ENCODE measurements at places on chromosomes 7 and 10.

- DNase-seq, result no peak
Measured at GRCh38 chr7:140433396-140433795, 29.5 kb downstream of the RAB19 start.

- peak; percentile 4 for DNase-seq
Measured at GRCh38 chr10:108545921-108546320, 1377.4 kb downstream of the XPNPEP1 start.

DNA sequence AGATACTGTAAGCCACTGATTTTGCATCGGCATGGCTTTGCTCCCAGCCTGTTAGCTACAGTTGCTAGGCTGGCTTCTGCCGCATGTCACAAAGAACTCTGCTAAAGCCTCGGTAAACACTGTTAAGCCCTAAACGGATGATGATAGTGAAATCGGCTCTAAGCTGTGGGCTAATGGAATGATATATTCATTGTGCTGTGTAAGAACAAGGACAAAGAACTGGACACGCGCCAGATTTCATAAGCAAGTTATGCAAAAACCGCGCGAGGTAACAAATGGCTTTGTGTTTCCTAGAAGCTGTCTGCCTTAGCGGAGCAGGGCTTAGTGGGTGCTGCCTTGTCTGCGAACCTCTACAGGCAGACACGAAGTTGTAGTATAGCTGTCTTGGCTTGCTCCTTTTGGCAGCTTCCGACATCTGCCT is 331.3 kb upstream of the COBL start:
- no peak for DNase-seq

GRCh38 chr10:15267496-15267895 is 99.0 kb upstream of the NMT2 start:
- no peak for DNase-seq

DNA sequence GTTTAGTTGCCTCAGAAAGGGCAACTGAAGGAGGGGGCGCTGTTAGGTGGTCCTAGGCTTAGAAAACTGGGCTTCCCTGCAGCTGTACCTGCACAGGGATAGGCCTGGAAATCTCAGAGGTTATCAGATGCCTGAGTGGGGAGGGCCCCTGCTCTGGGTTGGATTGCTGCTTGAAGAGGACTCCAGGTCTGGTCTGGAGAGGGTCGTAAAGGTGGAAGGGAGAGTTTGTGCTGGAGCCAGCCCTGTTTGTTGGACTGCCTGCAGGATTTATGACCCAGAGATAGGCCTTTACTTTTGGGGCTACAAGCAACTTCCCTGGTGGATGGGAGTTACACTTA is 765.9 kb downstream of the GRID1 start:
- DNase-seq, result no peak

DNA sequence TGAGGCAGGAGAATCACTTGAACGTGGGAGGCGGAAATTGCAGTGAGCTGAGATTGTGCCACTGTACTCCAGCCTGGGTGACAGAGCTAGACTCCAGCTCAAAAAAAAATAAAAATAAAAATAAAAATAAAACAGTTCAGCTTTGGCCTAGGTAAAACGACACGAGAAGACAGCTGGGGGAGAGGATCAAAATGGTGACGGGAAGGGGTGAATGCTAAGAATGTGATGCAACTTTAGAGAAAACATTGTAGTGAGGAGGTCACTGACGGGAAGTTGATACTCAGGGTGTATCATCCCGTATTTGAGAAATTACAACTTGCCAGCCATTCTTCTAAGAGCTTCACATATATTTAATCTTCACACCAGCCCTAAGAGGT is 1.1 kb downstream of the NDST2 start:
- peak; percentile 68 for DNase-seq

GRCh38 chr7:47726047-47726726 is 144.3 kb upstream of the TNS3 start:
- no peak for DNase-seq

DNA sequence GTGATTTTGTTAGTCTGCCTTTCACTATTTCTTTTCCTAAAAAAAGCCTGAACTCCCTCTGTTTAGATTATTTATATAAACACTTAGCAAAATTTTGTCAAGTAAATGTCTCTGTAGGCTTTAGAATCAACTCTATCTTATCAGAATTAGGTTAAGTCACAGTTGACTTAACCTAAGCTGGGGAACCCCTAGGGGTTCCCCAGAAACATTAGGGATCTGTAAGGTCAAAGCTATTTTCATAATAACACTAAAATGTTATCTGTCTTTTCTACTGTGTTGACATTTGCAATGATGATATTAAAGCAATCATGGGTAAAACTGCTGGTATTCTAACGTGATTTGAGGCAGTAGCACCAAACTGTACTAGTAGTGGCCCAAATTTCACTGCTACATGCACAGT is 24.3 kb downstream of the DYNC1I1 start:
- DNase-seq, result no peak

- no peak for DNase-seq
Measured at GRCh38 chr7:121480058-121480457, 84.0 kb upstream of the FAM3C start.

DNA sequence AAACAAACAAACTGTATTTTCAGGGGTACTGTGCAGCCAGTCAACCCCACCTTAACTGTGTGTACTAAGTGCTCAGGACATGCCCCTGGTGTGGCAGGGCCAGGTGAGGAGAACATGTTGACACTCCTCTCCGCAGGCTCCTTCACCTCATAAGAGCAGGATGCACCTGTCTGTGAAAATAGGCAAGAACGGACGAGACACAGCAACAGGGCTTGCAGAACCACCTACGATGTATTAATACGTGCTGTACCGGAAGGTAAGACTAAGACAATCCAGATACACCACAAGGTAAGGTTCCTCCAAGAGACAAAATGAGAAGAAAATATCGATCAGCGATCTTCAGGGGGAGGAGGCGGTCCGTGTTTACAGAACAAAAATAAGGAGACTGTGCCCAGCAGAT is 65.8 kb upstream of the CAMK2B start:
- no peak for DNase-seq

DNA sequence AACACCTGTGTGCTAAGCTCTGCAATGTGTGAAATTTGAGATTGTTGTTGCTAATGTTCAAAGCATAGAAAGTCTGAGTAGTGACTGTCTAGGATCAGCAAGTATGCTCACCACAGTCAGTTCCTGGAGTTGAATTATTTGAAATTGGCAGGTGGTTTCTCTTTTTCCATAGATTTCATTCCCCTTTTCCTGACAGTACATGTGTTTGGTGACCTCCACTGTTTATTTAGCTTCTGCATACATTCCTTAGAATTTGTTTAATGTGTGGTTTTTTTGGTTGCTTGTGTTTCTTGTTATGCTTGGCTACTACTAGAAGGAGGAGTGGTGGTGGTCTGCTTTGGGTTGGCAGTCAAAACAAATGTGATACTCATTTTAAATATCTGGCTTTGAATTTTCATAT is 52.3 kb downstream of the FOXP2 start:
- DNase-seq, result no peak

- DNase-seq, result no peak
Measured at GRCh38 chr10:110747609-110748464, 103.7 kb downstream of the RBM20 start.

- peak; percentile 52 for DNase-seq
Measured at GRCh38 chr10:22010973-22011408, 7.5 kb upstream of the DNAJC1 start.

- DNase-seq, result no peak
Measured at GRCh38 chr10:113431398-113432160, 121.3 kb upstream of the HABP2 start.

DNA sequence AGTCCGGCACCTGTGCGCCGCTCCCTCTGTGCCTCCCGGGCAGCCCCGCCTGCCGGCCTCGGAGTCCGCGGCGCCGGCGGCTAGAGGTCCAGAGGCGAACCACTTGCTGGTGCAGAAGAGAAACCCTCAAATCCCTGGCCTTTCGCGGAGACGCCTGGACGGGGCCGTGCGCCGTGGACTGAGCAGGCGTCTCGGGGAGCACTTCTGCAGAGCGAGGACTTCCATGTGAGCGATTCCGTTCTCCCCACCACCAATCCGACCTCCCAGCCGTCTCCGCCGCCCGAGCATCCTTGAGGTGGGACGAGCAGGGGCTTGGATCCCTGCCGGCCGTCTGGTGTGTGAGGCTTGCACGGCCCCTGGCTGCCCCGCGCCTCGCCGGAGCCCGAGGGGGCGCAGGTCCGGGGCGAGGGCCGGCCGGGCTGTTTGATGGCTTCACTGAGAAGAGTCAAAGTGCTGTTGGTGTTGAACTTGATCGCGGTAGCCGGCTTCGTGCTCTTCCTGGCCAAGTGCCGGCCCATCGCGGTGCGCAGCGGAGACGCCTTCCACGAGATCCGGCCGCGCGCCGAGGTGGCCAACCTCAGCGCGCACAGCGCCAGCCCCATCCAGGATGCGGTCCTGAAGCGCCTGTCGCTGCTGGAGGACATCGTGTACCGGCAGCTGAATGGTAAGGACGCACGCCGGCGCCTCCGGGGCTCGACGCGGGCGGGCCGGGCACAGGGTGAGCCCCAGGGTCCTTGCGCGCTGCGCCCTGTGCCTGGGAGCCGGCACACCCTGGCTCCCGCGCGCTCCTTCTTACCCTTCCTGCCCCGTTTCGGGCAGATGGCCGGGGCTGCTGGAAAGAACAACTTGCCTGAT is 660 bp downstream of the GALNT17 start:
- no peak for DNase-seq

DNA sequence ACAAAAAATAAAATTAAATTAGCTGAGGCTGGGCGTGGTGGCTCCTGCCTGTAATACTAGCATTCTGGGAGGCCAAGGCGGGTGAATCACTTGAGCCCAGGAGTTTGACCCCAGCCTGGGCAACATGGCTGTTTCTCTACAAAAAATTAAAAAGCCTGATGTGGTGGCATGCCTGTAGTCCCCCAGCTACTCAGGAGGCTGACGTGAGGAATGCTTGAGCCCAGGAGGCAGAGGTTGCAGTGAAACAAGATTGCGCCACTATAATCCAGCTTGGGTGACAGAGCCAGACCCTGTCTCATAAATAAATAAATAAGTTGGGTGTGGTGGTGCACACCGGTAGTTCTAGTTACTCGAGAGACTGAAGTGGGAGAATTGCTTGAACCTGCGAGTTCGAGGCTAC is 65.1 kb downstream of the GNA12 start:
- DNase-seq, result no peak

DNA sequence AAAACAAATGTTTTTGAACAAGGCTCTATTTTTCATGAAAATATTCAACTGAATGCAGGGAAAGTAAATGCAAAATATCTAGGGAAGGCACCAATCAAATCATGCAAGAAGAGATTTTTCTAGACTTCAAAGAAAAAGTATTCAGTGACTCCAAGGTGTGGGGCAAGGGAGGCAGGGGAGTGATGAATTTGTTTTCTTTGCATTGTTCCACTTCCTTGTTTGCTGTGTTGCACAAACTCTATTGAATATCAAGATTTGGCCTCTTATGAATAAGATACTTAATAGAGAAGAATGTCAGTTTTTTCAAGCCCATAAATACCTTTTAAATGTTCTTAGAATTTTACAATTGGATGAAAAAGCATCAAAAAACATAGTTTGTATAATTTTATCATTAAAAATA is 26.4 kb downstream of the STEAP1 start:
- peak; percentile 25 for DNase-seq

- DNase-seq, result no peak
Measured at GRCh38 chr10:63313066-63313717, 152.6 kb downstream of the JMJD1C start.

DNA sequence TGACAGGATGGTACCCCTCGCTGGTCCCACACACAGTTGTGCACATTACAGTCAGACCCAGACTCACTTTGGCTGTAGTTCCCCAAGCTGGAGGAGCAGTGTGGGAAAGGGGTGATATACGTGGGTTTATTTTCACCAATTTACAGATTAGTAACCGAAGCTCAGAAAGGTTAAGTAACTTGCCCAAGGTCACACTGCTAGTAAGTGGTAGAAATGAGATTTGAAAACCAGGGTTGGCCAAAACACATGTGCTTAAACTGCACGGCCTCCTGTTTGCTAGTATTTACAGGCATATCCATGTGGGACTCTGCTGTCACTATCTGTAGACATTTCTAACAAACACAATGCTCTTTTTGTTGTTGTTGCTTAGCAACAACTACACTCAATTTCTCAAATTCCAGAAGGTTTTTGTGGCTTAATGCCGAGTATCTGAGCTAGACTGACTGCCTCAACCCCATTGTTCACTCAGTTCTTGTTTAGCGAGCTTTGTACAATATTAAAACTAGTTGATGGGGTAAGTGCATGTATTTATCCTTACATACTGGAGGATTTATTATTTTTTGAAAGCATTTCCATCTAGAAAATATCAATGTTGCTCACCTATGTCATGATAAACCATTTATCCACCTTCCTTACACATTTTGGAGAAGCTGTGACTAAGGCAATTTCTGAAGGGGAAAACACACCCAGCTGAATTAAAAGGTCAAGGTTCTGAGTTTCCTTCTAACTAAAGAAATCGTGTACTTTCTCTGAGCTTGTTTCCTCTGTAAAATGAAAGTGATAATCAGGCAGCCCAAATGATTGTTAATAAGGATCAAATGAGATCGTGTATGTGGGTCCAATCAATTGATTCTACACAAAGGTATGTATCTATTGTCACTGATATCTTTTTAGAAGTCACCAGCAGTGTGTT is 5.3 kb upstream of the TMEM139 start:
- DNase-seq, result peak; percentile 80

DNA sequence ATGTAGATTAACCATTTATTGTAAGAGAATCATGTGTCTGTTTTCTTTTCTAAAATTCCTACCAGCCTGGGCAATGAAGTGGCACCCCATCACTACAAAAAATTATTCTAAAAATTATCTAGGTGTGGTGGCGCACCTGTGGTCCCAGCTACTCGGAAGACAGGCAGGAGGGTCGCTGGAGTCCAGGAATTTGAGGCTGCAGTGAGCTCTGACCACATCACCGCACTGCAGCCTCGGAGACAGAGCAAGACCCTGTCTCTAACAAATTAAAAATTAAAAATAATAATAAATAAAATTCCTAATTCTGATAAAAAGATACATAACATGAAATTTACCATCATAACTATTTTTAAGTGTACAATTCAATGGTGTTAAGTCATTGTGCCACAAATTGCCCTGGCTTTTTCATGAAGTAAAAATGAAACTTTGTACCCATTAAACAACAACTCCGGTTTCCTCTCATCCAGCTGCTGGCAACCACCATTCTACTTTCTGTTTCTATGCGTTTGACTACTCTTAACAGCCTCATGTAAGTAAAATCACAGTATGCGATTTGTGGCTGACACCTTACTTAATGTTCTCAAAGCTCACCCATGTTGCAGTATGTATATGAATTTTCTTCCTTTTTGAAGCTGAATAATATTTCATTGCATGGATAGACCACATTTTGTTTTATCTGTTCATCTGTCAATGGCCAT is 20.6 kb upstream of the USP6NL start:
- DNase-seq, result peak; percentile 90

- DNase-seq, result no peak
Measured at GRCh38 chr7:53697913-53698312, 662.5 kb downstream of the POM121L12 start.

- no peak for DNase-seq
Measured at GRCh38 chr10:10294881-10295529, 722.7 kb upstream of the CELF2 start.

GRCh38 chr7:151148319-151149259 is 18.9 kb downstream of the GBX1 start:
- DNase-seq, result no peak

- no peak for DNase-seq
Measured at GRCh38 chr10:61029411-61029810, 85.4 kb upstream of the RHOBTB1 start.

Data from inflammatory macrophage treated with lipopolysaccharide for 4 hours (primary cell).